Bronchial smooth muscle cell (primary cell): ENCODE measurements at places on chromosomes 13 and 19. TPM values are rescaled to one million over a fixed set of nuclear protein-coding genes. Genes with fewer than 3 reads are reported as not detected.

The ZNF682 gene
- 1.0 and 1.6 TPM in 2 replicates for total RNA-seq

The LACC1 gene
- 4.7 and 8.2 TPM in 2 replicates for total RNA-seq

The C13orf42 gene
- total RNA-seq: not detected in 2 replicates

The ATCAY gene
- not detected in 2 replicates for total RNA-seq

The FXYD7 gene
- 0.17 TPM in 1 of 2 replicates, not detected in the other for total RNA-seq

The PSG1 gene
- under 0.01 and 0.17 TPM in 2 replicates for total RNA-seq

The KCNN1 gene
- total RNA-seq: 0.34 TPM in 1 of 2 replicates, not detected in the other

The C19orf33 gene
- 1.5 and 8.8 TPM in 2 replicates for total RNA-seq

The PSG3 gene
- not detected in 2 replicates for total RNA-seq

The ONECUT3 gene
- total RNA-seq: not detected in 2 replicates

The RNF113B gene
- not detected in 2 replicates for total RNA-seq

The TMED1 gene
- total RNA-seq: 43.0 and 50.6 TPM in 2 replicates

The TTC9B gene
- total RNA-seq: 0.17 TPM in 1 of 2 replicates, not detected in the other

The ZNF66 gene
- total RNA-seq: 1.1 and 2.1 TPM in 2 replicates

The CRTC1 gene
- total RNA-seq: 2.1 and 2.5 TPM in 2 replicates

The ZNF506 gene
- 7.0 and 9.3 TPM in 2 replicates for total RNA-seq

The APOC4 gene
- not detected in 2 replicates for total RNA-seq

The FBXO17 gene
- 23.0 and 27.2 TPM in 2 replicates for total RNA-seq

The IRGC gene
- total RNA-seq: not detected in 2 replicates

The NDUFB7 gene
- 247 and 389 TPM in 2 replicates for total RNA-seq

The KIR2DL4 gene
- total RNA-seq: not detected in 2 replicates
